ENCODE measurements at places on chromosomes 2 and 18. TPM values are rescaled to one million over a fixed set of nuclear protein-coding genes. Genes with fewer than 3 reads are reported as not detected.

Gene SLC9A4
- 19.9 TPM for total RNA-seq

Gene ITSN2
- 49.6 TPM for total RNA-seq

Gene DUSP19
- 7.9 TPM for total RNA-seq

Gene ACTR3
- 184 TPM for total RNA-seq

Gene AMER3
- total RNA-seq: 0.03 TPM

Measured in mucosa of gallbladder (tissue), 1 donor.